ENCODE measurements at places on chromosomes 6 and 20.
A peak's percentile ranks its signal among the peaks of the same experiment; 100 is the strongest.

DNA sequence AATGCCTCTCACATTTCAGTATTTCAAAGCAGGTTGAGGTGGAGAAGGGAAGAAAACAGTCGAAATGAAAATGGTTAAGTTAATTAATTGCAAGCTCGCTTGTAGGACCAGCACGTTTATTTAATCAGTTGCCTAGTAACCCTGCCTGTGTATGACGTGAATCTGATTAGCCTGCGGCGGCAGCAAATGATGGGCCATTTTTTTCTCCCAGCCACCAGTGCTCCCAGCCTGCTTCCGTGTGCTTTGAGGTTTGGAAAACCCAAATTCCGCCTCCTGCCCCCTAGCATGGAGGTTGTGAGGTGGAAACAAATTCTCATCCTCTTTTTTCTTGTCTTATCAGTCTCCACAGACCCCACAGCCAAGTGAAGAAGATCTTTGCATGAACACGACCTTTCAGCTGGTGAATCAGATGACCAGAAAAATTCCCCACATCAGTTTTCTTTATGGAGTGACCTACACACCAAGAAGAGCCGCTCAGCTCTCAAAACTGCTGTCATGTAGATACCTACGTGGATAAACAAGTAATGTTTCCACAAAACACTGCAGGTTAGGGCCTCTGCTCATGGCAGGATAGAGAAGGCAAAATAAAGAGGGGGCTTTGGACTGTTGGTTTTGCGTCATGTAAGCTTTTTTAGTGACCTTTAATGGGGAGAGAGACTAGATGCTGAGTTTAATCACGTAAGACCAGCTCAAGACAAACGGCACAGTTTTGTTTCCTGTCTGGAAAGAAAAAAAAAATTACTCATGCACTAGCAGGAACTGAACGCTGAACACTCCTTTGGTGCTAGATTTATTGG is 572.9 kb upstream of the NOX3 start:
- no peak for DNase-seq

GRCh38 chr6:157688275-157688959 is 134.6 kb upstream of the SNX9 start:
- no peak for DNase-seq

DNA sequence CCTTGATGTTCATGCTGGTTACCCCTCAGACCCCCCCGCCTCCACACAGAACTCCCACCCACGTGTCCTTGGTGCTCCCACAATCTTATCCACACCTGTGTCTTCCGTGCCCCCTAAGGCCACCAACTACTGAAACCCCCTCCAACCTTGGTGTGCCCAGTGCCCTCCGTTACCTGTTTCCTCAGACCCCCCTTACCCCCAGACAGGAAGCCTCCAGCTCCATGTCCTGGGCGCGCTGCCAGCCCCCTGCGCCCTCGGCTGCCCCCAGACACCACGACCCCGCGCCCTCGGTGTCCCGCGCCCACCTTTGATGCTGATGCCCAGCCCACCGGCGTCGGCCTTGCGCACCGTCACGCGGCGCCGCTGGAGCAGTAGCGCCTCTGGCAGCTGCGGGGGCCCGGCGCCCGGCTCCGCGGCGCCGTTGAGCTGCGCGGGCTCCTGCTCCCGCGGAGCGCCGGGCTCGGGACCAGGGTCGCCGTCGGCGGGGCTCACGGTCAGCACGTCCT is 504 bp downstream of the SNTA1 start:
- no peak for DNase-seq

DNA sequence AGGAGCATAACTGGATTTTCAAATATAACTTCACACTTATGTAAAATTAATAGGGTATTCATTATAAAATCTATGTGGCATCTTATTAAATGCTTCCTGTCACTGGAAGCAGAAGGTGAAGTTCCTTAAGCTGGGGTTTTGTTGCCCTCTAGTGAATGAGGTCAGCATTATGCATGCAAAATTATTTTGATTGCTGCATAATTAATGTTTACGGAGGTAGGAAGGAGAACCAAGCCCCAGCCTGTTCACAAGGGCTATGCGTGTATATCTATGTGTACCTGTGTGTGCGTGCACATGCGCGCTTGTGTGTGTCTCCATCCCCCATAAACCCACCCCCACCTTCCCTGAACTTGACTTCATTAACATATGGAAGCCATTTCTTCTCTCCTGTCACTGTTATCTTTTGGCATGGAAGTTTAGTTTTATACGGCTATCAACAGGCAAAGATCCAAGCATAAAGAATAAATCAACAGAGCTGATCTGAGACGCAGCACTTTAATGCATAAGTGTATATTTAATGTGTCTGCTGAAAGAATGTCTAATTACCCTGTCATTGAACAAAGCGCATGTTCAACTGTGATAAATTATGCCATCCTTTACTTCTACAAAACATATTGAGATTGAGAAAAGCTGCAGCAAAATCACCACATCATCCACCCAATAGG is 90.2 kb upstream of the CDH4 start:
- no peak for DNase-seq

DNA sequence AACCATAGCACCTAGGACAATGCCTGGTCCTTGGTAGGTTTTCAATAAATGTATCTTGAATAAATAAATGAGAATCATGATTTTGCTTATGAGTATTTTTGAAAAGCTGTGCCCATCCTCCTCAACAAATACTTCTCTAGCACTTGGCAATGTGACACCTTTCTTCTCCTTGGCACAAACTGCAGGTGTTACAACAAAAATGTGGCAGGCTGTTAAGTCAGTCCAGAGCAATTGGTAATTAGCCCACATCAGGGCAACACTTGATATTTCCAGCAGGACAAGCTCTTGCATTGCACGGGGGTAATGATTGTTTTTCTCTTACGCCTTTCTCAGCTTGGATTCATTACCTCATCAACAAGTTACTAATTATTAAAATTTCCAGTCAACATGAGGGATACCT is 31.6 kb upstream of the SNX9 start:
- DNase-seq = no peak

GRCh38 chr20:34871966-34872621 is 562 bp downstream of the GGT7 start:
- DNase-seq = no peak

DNA sequence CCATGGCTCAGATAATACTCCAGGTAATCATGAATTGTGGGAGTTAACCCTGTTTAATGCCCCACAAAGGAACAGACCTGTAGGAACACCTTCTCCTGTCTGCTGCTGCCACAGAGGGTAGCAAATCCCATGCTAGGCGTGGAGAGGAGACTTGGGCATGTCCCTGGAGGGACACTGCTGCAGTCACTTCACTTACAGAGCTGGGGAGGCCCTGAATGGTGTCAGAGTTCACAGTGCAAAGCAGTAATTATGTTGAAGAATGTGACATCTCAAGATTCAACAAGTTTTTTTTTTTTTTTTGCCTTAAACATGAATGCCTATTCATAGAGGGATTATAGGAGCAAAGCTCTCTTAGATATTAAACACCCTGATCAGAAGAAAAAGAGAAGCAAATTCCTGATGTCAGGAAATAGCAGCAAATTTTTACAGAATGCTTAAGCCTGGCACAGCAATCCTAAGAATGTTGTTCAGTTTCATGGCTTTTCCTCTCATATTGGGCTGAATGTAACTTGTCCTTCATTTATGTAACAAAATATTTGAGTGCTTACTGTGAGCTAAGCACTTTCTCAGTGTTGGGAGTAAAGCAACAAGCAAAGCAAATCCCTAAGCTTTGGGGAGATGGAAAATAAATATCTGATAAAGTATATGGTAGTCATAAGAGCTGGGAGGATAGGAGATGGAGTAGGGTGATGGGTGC is 45.0 kb downstream of the CARMIL1 start:
- DNase-seq = no peak

DNA sequence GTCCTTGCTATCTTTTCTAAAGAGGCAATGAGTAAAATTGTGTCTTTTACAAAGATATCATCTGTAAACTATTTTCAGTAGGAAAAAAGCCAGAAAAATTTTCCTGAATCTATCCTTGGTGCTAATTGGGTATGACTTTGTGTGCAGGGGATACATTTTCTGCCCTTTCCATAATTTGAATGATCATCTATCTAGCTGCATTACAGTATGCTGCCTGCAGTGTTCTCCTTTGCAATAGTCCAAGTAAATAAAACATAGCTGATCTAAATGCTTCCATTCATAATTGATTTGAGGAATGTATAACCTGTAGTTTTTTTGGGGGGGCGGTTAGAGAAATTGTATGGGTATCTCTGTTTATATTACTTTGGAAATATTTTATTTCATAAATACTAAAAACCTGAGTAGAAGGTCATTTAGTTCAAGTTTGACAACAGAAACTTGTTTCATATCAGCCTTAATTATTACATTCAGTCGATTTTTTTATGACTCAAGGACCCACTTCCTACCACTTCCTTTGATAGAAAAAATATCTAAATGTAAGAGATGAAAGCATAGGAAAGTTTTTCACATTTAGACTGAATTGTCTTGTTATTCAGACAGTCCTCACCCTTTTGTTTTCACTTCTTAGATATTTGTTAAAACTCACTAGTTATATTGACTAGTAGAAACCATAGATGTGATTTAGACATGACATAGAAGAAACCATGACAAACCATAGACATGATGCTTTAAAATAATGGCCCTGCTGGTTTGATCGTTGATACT is 75.3 kb downstream of the AIG1 start:
- DNase-seq = no peak

DNA sequence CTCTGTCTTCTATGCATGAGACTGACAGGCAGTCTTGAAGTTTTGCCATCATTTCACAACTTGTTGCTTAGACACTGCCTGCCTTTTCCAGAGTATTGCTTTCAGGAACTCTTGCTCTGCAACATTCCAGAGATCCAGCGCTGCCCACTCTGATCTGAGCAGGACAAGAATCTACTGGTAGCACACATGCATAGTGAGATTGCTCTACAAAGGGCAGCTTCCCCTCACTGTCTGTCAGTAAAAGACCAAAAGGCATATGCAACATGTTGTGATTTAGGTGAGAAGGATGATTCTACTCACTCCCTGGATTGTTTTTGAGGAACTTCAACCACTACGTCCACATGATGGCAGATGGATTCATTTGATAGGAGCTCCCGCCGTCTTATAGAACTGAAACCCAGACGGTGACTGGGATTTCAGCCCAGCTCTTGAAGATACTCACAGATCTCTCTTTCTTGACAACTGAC is 259.1 kb downstream of the ARID1B start:
- DNase-seq = peak; percentile 54

DNA sequence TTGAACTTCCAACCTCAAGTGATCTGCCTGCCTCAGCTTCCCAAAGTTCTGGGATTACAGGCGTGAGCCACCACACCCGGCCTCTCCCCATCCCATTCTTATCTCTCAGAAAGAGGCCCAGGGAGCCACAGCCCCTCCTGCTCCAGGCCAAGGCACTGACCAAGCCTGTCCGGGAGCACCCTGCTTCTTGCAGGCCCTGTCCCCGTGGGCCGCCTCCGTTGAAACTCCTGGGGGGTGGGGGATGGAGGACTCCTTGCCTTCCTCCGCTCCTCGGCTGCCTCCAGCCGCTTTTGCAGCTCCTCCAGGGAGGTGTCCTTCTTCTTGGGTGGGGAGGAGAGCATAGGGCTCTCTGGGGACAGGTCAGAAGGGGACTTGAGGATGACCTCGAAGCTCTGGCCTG is 9.7 kb downstream of the STMN3 start:
- DNase-seq = no peak

GRCh38 chr20:61976644-61977418 is 88.8 kb downstream of the TAF4 start:
- no peak for DNase-seq

DNA sequence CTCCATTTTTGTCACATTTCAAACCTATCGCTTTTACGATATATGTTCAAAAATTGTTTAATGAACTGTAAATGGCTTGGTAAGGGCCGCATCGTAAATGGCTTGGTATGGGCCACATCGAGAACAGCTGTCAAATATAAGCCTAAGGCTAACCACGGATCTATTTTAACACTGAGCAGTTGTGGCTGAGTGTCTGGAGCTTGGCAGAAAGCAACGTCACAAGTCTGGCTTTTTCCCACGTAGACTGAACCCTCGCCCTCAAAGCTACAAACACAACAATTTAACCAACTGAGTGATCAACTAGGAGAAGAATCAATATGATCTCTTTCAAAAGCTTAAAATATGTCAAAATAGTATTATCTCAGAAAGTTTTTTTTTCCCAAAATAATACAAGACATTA is 71.4 kb upstream of the PRSS16 start:
- DNase-seq = no peak

- DNase-seq = no peak
These were observed 41.9 kb upstream of the BHLHE23 start for GRCh38 chr20:63048516-63049190.

DNA sequence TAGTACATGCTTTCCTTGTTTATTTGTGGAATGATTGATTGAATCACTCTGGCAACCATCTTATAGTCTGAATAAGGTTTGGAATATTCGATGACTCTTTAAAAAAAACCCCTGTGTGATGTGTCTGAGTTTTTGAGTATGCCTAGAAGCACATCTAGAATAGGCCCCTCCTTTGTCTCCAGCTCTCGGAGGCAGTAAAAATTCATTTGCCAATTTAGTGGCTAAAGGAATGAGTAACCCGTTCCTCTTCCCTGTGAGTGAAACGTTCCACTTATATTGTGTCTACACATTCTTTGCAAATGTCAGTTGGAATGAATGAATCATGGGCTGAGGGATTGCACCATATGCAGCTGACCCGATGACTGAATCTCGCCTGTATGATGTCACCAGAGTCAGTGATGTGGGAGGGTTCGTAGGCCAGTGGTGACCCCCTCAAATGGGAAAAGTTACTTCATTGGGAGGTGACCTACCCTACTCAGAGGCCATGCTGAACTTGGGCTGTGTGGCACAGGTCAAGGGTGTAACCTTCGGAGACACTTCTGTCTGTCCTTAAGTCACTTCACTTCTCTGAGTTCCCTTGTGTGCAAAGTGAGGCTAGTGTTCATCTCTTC is 21.6 kb downstream of the MOCS3 start:
- DNase-seq = peak; percentile 91

DNA sequence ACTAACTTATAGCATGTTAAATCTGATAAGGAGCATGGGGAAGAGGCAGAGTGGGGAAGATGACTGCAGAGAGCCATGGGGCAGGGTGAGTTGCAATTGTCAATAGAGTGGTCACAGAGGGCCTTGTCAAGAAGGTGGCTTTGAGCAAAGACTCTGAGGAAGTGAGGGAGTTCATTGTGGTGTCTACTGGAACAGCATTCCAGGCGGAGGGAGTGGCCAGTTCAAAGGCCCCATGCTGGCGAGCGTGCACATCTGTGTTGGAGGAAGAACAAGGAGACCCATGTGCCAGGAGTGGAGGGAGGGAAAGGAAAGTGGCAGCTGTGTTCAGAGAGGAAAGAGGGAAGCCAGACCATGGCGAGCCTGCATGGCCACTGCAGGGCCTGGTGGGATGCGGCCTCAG is 15.8 kb upstream of the GPR6 start:
- DNase-seq = no peak

- no peak for DNase-seq
These were observed 17.7 kb downstream of the POM121L2 start for GRCh38 chr6:27294409-27294808.

DNA sequence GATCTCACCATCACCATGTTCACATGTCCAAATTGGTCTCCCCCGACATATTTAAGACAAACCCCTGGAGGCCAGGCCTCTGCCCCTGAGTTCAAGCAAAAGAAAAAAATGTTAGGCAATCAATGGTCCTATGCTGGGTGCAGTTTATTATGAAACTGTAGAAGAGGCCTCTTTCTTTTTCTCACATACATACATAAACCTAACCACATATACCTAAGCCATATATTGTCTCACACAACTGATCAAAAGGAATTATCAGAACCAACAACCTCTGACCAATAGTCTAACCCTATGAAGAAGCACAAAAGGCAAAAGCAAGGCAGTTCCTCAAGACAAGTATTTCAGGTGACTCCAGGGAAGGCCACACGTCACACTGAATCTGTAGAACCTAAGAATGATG is 49.9 kb downstream of the ILRUN start:
- DNase-seq = no peak

GRCh38 chr6:45537539-45537938 is 159.8 kb upstream of the SUPT3H start:
- no peak for DNase-seq
